ENCODE measurements at places on chromosomes 13 and 19.

- DNase-seq = no peak
Measured at GRCh38 chr19:4800591-4801081, 9.1 kb downstream of the FEM1A start.

- no peak for DNase-seq
Measured at GRCh38 chr13:28741084-28741491, 22.3 kb upstream of the SLC46A3 start.

DNA sequence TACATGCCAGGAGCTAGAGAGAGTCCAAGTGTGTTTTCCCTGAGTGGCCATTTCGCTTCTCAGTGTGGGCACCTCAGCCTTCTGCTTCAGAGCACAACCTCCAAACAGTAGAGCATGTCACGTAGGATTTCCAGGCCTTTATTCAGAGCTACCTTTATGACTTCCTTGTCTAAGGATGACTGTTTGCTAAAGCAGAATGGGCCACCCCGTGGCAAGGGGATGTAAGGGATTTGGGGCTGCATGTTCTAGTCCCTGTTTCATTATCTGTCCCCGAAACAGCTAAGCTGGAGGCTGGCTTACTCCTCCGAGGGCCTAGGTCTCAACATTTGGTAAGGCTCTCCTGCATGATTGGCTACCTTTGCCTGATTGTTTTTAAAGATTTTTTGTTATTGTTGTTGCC, 6.0 kb downstream of the RNASEH2B start:
- DNase-seq = no peak

DNA sequence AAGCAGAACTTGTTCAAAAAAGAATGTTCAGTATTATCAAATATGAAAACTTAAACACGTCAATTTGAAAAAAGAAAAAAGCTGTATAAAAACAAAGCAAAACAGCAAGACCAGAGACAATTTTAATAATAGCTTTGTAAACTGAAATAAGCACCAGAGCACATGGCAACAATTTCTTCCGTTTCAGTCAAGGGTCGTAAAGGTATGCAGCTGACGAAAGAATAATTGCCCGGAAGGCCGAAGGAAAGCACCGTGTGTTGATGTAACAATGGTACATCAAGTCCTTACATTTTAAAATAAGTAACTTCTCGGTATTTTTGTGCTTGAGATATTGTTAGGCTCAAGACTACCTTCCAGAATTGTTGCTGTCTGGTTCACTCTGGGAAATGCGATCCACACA, 1.7 kb downstream of the PROSER1 start:
- DNase-seq = no peak

Measured in chondrocyte (in vitro differentiated cells).